ENCODE measurements at places on chromosomes 2 and 18.

DNA sequence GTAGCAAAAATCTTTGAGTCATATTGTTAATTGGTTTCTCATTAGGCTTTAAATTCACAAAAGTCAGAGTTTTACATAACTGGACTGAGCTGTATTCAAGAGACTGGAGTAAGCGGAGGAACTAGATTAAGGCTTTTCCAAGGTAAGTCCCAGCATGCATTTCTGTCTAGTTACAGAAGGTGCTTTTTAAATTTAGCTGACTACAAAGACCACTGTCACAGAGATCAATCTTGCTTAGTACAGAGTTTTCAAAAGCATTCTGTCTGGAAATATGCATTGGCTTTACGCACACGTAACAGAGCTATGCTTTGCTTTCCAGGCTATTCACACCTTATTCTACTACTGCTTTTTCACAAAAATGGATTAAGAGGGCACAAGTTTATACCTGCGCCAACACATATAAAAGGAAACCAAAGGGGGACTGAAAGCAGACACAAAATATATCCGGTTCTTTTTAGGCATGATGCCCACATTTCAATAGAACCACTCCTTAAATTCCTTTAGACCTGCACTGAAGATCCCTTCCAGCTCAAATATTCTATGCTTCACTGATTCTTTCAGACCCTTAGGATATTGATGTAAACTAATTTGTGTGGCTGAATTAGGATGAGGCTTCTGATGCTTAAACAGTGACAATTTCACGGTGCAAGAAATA is 560.7 kb upstream of the CRIM1 start:
- DNase-seq = no peak

DNA sequence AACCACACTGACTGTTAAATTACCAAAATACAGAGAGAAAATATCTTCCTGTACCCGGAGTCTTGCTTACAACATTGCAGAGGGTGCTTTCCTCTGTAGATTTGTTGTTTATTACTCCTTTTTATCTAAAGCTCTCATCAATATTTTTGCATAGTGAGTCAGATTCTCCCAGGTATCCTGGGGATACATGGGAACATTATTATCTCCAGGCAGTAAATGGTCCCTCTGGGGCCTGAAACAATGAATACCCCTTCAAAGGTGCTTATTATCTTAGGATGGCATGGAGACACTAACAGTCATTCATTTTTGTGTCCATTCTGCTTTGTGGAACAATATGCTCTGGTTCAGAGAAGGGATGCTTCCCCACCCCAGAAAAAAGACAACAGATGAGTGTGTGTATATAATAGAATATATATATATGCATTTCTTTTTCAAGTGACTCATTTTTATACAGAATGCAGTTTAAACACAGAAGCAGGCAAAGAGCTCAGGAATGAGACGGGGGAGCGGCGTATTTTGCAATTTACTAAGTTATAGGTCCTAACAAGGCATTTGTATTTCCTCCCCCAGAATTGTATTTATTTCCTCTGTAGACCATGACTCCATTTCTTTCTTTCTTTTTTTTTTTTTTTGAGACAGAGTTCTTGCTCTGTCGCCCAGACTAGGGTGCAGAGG is 424.8 kb upstream of the ZEB2 start:
- DNase-seq = no peak

- no peak for DNase-seq
Observed at GRCh38 chr18:49692906-49693716, 120.2 kb downstream of the ACAA2 start.

GRCh38 chr2:70199320-70199864 is 8.6 kb upstream of the C2orf42 start:
- DNase-seq = no peak

- DNase-seq = no peak
Observed at GRCh38 chr2:150581717-150582472, 94.4 kb upstream of the RND3 start.

- no peak for DNase-seq
Observed at GRCh38 chr2:240428245-240428644, 7.2 kb upstream of the GPC1 start.

GRCh38 chr2:73081181-73081671 is 9.7 kb upstream of the SFXN5 start:
- no peak for DNase-seq

DNA sequence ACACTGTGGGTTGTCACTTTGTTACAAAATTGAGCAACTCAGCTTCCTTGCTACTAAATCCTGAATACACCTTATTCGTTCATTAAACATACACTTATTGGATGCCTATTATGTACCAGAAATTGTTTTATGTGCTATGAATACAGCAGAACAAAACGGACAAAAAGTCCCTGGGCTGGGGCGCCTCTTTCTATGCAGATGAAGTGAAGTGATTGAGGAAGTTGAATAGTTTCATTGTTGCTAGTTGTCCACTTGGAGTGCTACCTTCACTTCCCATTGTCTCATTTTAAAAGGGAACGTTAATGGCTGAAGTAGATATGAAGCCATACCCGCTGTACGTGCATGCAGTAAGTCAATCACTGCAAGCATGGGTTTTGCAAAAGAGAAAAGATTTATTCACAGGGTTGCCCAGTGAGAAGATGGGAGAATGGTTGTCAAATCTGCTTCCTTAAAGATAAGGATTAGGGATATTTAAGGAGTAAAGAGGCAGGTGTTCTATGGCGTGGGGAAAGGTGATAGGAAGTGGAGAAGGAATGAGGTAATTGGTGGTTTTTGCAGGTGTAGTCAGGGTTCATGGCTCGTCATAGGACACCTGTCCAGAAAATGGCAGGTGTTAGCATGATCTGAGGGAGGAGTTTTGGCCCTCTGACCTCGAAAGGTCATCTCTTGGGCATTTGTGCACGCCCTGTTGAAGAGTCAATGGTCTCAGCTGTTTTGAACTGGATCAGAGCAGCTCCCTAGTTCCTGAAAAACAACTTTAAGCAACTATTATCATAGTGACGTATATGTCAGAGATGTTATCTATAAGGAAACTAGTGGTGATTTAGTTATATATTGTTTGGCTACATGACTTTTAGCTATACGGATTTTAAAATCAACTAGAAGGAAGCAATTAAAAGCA is 23.5 kb downstream of the TRPM8 start:
- DNase-seq = no peak

- no peak for DNase-seq
Observed at GRCh38 chr2:165240916-165241315, 1.7 kb downstream of the SCN2A start.

DNA sequence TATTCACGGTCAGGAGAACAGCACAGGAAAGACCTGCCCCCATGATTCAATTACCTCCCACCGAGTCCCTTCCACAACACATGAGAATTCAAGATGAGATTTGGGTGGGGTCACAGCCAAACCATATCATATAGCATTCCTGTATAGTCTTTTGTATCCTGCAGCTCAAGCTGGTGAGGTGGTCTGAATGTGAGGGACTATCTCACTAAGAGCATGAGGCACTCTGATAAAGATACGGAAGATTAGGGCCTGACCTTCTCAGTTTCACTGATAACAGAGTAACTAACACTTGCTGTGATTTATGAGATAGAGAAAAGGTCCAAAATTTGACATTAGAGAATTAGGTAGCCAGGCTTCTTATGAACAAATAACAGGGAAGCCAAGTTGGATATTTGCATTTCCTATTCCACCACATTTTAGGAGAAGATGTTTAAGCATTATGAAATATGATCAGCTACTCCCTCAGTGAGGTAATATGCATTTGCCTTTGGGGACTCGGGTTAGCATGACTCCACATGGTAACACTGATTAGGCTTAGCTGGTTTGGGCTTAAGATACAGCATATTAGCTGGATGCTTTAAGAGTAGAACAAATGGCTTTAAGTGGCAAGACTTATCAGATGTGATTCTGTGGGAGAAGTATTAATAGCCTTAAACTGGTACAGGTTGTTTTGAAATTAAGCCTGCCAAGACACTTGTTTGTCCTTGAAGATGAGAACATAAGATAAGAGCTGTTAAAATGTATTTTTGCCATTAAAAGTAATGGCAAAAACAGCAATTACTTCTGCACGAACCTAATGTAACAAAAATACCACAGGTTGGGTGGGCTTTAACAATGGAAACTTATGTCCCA is 106.9 kb upstream of the MSTN start:
- DNase-seq = no peak

DNA sequence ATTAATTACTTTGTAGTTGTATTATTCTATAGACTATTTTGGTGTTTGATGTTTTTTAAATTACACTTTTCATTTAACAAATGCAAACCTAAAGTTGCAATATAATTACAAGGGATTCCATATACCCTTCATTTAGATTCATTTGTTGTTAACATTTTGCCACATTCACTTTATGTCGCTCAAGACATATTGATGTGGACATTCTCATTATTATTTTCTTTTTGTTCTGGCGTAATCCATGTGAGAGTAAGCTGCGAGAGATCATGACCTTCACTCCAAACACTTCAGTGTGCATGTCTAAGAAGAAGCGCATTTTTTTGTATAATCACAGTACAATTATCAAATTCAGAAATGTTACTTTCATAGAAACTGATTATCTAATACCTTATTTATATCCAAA is 280.6 kb downstream of the CALCRL start:
- DNase-seq = no peak

- no peak for DNase-seq
Observed at GRCh38 chr18:50847192-50847591, 27.4 kb upstream of the MRO start.

DNA sequence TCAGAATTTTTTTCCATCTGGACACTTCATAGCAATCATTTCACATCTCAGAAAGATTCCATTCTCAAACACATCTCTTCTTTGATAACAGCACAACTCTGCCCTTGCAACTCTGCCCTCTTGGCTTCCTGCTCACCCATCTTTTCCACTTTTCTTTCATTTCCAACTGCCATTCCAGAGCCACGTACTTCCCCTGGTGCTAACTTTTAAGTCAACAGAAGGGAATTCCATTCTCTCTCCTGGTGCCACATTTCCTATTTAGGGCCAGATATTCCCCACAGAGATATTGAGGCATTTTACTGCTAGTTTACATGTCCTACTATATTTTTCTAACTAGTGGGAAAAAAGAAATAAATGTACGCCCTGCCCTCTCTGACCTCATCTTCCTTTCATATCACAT is 590.2 kb downstream of the ARHGAP15 start:
- no peak for DNase-seq

- no peak for DNase-seq
Observed at GRCh38 chr2:130762031-130762909, 6.9 kb downstream of the AMER3 start.

DNA sequence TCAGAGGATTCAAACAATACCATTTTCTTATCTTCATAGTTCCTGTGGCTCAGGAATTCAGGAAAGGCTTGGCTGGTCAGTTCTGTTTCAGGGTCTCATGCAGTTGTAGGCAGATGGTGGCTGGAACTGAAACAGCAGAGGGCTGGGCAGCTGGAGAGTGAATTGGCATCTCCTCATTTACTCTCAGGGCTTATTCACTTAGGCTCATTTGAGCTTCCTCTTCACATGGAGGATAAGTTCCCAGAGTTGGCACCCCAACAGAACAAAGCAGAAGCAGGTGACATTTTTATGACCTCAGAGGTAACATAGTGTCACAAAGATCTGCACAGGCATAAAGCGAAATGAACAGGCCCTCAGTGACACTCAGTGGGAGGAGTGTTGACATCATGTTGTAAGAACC is 66.1 kb downstream of the RBBP8 start:
- DNase-seq = no peak

- no peak for DNase-seq
Observed at GRCh38 chr2:202858601-202859000, 13.0 kb downstream of the ICA1L start.

DNA sequence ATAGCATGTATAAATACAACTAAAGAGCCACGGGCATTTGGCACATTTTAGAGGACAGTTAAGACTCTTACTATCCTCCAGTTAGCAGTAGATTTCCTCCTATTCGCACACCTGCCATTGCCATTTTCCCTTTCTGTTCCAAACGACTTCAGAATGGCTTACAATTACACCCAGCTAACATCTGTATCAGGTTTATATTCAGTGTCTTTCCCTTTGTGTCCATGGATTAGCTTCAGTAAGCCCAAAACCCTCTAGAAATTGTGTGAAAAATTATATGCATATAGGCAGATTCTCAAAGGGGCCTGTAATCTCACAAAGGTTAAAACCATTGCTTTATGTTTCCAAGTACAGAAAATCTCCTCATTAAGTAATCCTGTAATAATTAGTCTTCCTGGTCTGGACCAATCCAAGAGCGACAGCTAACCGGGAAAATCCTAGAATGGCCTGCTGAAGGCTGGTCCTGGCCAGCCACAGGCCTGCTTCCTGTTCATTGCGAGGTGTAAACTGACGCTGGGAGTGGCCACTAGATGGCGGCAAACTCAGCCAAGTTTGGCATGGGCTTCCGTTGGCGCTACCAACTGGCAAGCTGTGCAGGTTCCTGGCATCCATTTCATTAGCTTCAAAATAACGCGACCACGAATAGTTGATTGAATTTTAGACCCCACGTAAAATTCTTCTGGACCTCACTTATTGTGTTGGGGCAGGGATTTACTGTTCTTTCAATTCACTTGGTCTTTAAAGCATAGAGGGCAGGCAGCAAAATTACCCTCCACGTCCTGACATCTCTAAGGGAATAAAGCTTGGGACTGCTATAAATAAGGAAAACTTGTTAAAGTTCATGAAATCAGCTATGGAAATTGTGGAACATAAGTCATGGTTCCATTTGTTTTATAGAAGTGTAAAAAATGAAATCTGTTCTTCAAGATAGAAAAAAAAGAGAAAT is 17.1 kb downstream of the ARHGAP25 start:
- DNase-seq = peak; percentile 81

- DNase-seq = no peak
Observed at GRCh38 chr18:57063601-57064103, 83.2 kb upstream of the BOD1L2 start.

- no peak for DNase-seq
Observed at GRCh38 chr18:23618862-23619387, 32.6 kb upstream of the NPC1 start.

GRCh38 chr2:231169488-231169887 is 28.9 kb upstream of the ARMC9 start:
- DNase-seq = no peak

- DNase-seq = no peak
Observed at GRCh38 chr2:238904716-238905115, 56.8 kb downstream of the TWIST2 start.

DNA sequence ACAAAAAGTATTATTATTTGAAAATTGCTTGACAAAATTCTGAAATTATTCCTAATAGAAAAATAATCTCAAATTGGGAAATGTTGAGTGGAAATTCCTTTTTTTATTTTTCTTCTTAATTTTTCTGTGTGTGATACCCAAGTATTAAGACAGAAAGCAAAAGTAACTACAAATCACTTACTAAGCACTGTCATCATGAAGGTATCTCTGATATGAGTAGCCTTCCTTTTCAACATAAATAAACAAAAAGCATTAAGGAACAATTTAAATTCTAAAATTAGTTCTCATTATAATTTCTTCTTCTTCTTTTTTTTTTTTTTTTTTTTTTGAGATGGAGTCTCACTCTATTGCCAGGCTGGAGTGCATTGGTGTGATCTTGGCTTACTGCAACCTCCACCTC is 174.2 kb upstream of the RBMS1 start:
- no peak for DNase-seq

GRCh38 chr2:109435901-109436598 is 177.7 kb downstream of the SEPTIN10 start:
- DNase-seq = no peak
